HEK293T (cell line): ENCODE measurements at places on chromosomes 12 and 14.

DNA sequence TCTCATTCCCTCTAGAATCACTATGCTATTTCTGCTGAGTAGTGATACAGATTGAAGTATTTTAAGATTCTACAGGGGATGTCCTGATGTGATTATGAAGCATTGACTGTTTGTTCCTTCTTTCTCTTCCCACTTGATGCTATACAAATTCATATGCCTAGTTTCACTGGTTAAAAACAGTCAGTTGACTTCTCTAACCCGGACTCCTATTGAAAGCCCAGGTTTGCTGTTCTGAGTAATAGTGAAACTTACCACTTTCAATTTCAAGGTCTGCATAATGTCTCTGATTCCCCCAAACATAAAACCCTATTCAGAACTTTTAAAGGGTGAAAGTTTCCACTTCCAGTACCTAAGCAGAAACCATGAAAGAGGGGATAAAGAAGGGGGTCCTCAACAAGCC, 117.7 kb upstream of the RPL10L start:
- DNase-seq: no peak

- no peak for DNase-seq
Measured at GRCh38 chr12:46908236-46908935, 82.6 kb upstream of the SLC38A4 start.

- DNase-seq: no peak
Measured at GRCh38 chr14:79540394-79540793, 670.9 kb downstream of the DIO2 start.

DNA sequence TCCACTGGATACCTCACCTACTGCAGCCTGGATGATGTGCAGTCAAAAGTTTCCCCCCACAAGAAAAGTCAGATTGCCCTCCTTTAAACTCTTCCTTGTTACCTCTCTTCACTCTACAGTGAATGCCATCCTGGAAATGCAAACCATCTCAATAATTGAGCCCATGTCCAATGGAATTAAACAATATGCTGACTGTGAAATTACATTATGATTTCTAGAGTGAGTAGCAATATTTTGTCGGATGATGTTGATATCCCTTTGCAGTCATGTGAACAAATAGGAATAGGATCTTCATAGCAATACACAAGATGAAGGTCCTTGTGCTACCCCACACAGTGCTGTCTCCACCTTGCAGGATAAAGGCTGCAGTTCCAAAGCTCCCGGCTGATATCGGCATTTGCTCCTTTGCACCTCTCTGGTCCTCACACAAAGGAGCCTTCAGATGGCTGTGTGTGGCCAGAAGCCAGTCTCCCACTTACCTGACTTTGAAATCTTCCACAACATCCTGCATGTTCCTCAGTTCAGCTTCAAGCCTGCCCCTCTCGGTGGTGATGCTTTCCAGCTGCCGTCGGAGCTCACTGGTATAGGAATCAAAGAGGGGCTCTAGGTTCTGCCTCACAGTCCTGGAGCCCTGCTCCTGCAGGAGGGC, 1.5 kb downstream of the KRT75 start:
- DNase-seq: no peak

DNA sequence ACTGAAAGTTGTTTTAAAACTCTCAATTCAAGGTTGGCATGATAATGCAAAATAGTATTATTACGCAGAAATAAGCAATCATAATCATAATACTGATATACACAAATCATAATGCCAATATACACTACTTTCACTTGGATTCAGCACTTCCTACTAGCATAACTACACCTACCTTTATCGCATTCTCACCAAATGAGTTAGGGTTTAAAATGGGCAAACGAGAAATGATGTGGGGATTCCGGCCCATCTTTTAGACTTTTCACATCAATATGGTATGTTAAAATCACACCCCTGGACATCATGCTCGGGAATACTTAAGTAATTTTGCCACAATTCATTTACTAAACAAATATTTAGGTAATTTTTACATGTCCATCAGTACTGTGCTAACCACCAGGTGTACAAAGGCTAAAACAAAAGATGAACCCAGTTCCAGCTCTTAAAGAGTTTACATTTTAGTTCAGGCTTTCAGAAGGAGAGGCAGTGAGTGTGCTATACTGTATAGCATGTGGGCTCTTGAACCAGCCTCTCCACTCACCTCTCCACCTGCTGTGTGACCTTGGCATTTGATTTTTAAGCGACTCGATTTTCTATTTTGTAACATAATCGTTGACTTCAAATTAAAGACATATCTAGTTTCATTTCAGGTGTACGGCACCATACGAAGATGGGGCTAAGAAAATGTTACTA, 1.1 kb upstream of the USP15 start:
- DNase-seq: no peak
